WTC11 (cell line): ENCODE measurements at places on chromosomes 4 and X.

GRCh38 chr4:35739308-35739707 is 505.0 kb downstream of the ARAP2 start:
- no peak for DNase-seq

DNA sequence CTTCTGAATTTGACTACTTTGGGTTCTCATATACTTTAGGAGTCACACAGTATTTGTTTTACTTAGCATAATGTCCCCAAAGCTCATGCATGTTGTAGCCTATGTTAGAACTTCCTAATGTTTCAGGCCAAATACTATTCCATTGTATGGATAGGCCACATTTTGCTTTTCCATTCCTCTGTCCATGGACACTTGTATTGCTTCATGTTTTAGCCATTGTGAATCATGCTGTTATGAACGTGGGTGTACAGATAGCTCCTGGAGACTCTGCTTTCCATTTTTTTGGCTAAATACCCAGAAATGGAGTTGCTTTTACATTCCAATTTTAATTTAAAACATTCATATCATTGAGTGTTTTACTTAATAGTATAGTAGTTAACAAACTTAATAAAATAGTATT is 54.5 kb downstream of the HTT start:
- DNase-seq, result no peak

GRCh38 chr4:112516066-112516470 is at the start of gene NEUROG2:
NEUROG2 (minus strand) TSS chr4:112516180; CDS start chr4:112515475, 705 bp downstream.
- peak; percentile 13 for DNase-seq

GRCh38 chr4:114435116-114435515 is 163.5 kb upstream of the UGT8 start:
- no peak for DNase-seq

DNA sequence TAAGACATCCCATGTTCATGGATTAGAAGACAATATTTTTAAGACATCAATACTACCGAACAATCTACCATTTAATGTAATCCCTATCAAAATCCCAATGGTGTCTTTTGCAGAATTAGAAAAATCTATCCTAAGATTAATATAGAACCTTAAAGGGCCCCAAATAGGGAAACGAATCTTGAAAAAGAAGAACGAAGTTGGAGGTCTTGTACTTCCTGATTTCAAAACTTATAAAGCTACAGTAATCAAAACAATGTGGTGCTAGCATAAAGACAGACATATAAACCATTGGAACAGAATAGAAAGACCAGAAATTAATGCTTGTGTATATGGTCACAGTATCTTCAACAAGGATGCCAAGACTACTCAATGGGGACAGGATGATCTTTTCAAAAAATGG is 42.0 kb downstream of the CENPE start:
- no peak for DNase-seq

- no peak for DNase-seq
These were observed 24.9 kb upstream of the TADA2B start for GRCh38 chr4:7018281-7018680.

- no peak for DNase-seq
These were observed 45.7 kb upstream of the PRSS12 start for GRCh38 chr4:118398226-118399090.

DNA sequence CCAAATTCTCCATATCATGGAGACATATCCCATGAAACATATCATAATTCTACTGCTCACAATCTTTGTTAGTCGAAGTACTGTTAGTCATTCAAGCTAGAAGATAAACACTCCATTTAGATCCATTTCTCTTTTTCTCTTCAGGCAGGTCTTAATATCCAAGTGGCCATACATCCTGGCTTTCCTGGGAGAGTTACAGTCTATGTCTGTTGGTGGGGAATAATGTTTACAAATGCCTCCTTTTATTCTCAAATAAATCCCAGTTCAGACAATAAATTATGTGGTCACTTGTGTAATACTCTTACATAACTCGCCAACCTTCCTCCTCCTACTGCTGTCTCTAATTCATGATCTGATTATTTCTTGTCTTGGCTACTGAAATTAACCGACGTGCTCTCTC is 82.1 kb downstream of the VCX3B start:
- DNase-seq, result no peak

DNA sequence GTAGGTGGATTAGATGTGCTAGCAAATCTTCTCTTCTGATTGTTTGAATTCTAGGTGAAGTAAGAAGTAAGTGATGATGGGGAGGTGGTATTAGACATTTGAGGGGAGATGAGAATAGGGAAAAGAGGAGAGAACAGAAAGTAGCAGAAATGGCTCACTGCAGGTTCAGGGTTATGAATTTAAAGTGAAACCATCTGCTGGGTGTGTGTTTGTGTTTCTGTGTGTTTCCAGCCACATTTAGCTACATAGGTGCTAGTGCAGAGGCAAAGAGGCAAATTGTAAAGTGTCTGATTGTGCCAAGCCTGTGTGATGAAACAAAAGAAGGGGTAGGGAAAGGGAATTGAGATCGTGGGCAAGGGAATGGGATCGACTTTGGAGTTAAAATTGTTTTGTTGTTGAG is 50.6 kb downstream of the ZFX start:
- DNase-seq, result no peak

DNA sequence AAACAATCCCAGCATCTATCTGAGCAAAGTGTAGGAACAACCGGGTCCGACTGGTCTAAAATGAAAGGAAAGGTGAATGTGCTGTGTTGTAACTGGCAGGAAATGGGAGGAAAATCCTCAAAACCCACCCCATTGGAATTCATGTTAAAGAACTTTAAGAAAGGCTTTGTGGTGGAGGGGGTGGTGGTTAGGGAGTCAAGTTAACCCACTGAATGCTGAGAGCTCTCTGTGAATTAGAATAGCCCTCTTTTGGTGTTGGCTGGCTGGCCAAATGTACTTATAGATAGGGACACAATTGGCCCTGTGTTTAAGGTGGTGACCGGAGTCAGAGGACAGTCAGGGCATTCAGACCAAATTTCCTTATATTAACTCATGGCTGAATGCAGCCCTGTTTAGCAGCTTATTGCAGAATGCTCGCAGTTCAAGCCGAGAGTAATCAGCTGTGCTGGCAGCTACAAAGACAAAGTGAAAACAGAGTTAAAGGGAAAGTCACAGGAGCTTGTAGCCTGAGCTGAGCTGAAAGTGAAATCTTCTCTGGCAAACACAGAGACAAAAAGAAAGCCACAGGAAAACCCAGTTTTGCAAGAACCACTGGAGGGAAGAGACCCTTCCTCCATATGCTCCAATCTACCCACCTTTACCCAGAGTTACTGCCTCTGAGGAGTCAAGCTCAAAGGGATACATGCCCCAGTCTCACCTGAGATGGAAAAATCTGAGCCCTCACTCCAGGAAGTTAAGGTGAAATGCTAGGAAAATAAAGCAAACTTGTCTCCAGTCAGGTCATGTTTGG is 38.5 kb upstream of the UGT2B7 start:
- peak; percentile 20 for DNase-seq

- DNase-seq, result no peak
These were observed 6.8 kb upstream of the ANAPC4 start for GRCh38 chr4:25370242-25370641.

DNA sequence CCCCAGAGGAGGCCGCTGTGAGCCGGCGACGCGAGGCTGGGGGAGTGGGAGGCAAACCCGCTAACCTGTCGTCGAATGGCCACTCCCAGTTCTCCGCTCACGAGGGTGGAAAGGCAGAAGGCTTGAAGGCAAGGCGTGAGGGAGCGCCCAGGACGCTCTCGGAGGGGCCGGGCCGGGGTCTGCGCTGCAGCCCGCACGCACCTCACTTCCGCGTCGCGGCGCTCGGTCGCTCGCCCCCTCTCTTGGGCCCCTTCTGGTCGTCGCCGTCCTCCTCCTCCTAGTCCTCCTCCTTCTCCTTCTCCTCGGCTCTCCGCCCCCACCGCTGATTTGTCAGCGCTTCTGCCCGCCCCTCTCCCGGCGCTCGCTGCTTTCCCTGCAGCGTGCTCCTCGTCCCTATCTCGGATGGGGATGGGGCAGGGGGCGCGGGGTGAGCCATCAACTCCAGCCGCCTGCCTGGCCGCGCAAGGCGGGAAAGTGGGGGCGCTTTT is at the start of gene SNCA:
SNCA (minus strand) TSS at position 265 of the 488 bp plus-strand sequence. CDS start 1,494 bp downstream, outside the sequence.
- DNase-seq, result peak; percentile 87

DNA sequence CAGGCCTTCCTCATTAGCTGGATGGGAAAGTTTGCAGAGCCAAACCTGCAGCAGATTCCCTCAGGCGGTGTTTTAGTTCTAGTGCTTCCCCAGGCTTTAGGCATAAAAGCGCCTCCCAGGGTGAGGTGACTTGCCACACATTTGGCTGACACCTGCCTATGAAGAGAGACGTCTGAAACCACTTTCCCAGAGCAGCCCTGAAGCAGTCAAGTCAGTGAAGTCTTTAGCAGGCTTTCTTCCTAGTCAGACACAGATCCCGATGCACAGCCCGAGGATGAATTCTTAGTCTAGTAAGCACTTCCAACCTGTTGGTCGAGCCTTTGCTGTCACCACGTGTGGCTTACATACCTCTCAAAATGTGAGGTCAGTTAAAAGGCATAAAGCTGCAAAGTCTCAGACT is 484.1 kb downstream of the SMARCA1 start:
- DNase-seq, result no peak

DNA sequence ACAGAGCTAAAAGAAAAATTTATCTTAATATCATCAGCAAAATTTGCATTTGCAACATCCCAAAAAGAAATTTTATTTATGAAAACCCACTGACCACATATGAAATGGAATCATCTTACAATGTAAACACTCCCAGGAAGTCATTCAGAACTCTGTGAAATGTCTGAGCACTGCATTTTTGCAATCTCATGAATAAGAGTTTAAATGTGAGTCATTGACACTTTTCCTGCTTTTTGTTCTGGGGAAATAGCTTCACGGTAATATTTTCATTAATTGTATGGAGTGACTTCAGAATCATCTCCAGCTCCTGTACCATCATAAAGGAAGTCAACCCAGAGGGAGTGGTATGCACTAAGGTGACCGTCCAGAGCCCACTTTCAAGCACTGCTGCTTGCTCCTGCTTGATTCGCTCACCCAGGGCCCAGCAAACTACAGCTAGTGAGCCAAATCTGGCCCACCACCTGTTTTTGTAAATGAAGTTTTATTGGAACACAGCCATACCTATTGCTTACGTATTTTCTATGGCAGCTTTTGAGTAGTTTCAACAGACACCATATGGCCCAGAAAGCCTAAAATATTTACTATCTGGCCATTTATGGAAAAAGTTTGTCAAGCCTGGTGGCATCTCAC is 17.2 kb downstream of the EDNRA start:
- no peak for DNase-seq

DNA sequence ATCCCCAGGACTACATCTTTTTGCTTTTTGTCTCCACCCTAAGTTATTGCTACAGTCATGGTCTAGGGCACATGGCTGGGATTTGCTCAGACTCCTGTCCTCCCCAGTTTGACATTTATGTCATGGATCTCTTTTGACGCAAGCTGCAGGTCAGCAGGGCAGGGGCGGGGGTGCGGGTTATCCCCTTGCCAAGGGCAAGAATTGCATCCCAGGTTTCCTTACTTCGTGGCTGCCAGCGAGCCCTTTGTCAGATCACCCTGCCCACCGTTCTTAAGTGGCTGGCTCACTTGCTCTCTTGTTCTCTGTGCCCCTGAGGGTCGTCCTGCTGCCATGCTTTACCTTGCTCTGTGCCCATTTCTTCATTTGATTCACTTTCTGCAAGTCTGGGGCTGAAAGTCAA is 21.1 kb upstream of the UBA1 start:
- DNase-seq, result no peak

GRCh38 chrX:40875476-40875875 is 140.1 kb upstream of the MED14 start:
- DNase-seq, result no peak

GRCh38 chrX:17564689-17565409 is 172.4 kb upstream of the SCML1 start:
- DNase-seq, result no peak

DNA sequence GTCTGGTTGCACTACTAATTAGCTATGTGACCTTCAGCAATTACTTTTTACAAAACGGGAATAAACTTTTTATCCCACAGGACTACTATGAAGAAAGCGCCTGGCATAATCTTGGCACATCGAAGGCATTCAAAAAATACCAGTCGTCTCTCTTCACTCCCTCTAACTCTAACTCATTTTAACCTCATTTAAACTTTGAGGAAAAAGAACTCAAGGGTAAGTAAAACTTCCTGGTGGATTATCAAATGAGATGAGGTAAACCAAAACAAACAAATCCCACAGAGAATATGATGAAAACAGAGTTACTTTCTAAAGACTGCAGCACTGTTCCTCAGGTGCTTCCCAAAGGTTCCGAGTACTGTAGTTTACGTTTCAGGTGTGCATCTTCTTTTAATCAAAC is 66.9 kb downstream of the SH3RF1 start:
- no peak for DNase-seq

GRCh38 chrX:136711147-136711546 is 63.2 kb downstream of the CD40LG start:
- DNase-seq, result peak; percentile 23

GRCh38 chr4:11342401-11342800 is 86.3 kb downstream of the HS3ST1 start:
- no peak for DNase-seq

DNA sequence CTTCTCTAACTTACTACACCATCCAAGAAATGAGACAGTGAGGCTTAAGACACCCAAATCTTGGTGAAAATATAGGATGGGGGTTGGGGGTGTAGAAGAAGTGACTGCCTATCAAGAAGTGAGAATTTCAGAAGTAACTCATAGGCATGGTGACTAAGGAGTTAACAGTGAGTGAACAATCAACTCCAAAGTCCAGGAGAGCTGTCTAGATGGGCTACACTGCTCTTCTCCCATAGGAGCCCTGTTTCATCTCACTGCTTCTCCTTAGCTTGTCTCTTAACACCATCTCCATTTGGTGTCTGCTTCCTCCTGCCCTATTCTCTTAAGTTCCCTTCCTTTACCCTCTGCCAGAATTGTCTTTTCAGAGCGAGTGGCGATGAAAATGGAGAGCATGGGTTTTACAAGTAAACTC is 22.7 kb downstream of the FABP2 start:
- no peak for DNase-seq

- DNase-seq, result no peak
These were observed 46.6 kb downstream of the MID1IP1 start for GRCh38 chrX:38847903-38848230.

- DNase-seq, result no peak
These were observed 25.3 kb downstream of the ARHGAP24 start for GRCh38 chr4:85500110-85500867.
